ENCODE measurements at places on chromosomes 2 and 18.

GRCh38 chr2:96116879-96117533 lies 635 bp upstream of the ADRA2B start:
- no peak for DNase-seq

DNA sequence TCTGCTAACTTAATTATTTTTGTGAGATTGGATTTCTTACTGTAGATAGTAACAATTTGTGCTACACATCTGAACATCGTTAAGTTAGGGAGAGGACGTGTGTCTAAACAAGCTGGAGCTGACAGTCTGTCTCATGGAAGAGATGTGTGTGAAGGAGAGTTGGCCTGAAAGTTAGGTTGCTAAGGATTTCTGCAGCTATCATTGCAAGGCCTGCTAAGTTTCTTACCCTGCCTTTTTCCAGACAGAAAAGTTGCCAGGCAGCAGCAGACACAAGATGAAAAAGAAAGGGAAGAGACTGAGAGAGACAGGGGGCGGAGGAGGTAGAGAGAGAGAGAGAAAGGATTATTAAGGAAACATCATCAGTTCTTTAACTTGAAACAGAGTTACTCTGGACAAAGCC lies 4.1 kb upstream of the LRP1B start:
- DNase-seq = no peak

GRCh38 chr18:58226429-58226828 lies 182.4 kb downstream of the NEDD4L start:
- DNase-seq = no peak

- peak; percentile 61 for DNase-seq
Observed at GRCh38 chr2:64646007-64646880, 7.5 kb downstream of the SERTAD2 start.

DNA sequence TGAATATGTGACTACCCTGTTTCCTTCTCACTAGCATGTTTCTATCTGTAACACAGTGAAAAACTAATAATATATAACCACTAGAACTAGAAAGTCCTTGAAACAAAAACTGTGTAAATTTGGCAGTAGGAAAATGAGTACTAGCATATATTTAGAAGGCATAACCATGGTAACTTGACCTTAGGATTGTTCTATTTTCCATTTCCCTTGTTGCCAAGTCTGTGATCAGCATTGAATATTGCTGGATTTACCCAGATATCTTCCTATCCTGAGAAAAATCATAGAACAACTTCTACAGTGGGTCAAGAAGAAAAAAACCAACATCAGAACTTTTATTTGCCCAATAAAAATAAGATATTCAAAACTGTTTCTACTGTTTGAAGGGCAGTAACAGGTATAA lies 563.9 kb upstream of the NRXN1 start:
- DNase-seq = no peak

- no peak for DNase-seq
Observed at GRCh38 chr2:220057391-220057790, 430.0 kb downstream of the SLC4A3 start.

DNA sequence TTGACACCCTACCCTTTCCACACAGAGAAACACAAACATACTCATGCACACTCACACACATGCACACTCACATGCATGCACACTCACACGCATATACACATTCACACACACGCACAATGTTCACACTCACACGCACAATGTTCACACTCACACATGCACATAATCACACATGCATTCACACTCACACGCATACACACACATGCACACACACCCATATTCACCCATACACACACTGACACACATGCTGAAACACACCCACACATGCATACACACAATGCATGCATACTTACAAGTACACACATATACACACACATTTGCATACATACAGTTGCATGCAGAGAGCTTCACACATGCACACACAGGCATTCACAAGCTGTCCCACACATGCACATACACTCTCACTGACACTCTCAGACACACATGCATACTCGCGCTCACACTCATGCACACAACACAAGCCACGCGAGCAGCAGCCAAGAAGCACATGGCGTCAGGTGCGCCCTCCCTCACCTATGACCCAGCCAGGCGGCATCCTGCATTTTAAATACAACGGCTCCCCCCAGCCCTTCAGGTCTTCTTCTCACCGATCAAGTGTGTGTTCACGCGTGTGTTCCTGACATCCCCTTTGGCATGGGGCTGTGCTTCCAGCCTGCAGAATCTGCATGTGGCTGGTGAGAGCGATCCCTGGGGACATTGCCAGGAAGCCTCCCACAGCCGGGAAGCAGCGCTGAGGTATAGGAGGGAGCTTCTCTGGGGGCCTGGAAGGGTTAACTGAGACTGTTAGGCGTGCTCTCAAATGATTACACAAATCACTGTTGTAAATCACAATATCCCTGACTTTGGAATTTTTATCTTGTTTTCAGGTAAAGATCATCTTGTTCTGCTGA lies 195.1 kb downstream of the RTP5 start:
- no peak for DNase-seq

GRCh38 chr2:173747035-173747434 lies 218.1 kb downstream of the SP3 start:
- DNase-seq = no peak

DNA sequence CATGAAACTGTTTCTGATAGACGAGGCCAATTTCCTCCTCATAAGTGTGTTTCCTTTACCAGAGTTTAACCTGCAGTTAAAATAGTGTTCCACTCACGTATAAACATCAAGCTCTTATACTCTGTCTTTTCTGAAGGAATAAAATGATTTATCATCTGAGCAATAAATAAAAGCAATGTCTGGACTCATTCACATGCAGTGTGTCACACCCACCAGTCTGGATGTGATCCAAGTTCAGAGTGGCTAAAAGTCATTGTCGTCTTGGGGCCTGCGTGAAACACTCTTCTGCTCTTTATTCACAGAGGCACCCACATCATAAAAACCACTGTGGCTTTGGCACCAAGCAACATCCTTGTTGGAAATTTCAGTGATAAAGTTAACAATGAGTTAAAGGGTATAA lies 19.5 kb upstream of the SLC9A4 start:
- DNase-seq = no peak

DNA sequence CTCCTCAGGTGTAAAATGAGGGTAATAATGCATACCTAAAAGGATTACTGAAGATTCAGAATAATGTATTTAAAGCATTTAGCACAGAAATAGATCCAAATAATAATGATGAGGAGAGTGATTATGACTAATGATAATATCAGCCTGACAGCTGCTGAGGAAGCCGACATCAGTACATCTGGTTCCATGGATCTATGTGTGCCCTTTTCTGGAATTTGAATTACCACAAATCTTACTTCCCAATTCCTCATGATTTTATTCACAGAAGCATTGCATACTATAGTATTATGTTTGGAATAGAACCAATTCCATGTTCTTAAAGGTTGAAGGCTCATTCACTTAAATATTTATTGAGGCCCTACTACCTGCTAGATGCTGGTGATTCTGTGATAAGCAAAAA lies 248.9 kb upstream of the THUMPD2 start:
- DNase-seq = no peak

DNA sequence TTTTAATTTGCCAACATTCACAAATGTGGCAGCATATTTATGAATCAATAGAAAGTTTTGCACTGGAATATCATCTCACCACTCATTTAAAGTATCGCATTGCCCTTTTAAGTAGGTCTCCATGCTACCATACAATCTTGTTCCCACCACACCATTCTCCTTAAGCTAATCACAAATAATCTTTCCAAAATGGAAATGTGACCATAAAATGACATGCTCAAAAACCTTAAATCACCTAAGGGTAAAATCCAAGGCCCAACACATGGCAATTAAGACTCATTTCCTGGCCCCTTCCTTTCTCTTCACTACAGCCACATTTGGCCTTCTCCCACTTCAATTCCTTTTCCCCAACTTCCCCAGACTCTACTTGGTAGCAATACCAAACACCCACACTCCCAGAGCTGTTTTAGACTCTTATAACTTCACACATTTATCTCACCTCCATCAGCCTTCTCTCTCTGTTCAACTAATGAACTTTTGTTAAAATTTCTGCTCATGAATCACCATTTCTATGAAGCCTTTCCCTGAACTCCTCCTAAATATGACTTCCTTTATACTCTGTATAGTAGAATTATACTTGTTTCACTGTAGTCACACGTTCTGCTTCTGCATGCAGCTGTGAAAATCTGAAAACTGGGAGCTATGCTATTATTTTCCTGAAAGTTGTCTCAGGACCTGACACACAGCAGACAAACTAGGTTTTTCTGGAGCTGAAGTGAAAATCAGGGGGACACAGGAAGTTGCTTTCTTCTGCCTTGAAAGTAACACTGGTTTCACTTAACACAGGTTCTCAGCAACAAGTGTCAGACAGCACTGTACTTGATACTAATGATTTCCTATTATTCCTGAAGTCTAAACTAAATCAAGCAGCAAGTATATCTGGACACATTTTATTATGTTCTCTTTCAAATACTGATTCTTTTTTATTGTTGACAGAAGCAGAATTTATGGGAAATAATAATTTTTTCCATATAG lies 303.9 kb downstream of the ZEB2 start:
- DNase-seq = no peak

- DNase-seq = no peak
Observed at GRCh38 chr2:207670887-207671286, 40.6 kb upstream of the CCNYL1 start.

- no peak for DNase-seq
Observed at GRCh38 chr2:212547716-212548454, 9.3 kb upstream of the ERBB4 start.
